ENCODE measurements at places on chromosomes 2 and 18. TPM values are rescaled to one million over a fixed set of nuclear protein-coding genes. Genes with fewer than 3 reads are reported as not detected.

- H3K27me3 ChIP-seq = peaks cover 21% of the 10 kb centered on the region
- H3K4me3 ChIP-seq = no peak overlapping the region
- DNase-seq = no peak
- H3K36me3 ChIP-seq = no peaks in the 10 kb centered on the region
- H3K27ac ChIP-seq = no peak overlapping the region
- no peaks in the 10 kb centered on the region for H3K4me1 ChIP-seq
Observed at GRCh38 chr18:31049189-31049588, 6.6 kb upstream of the DSC3 start.

DNA sequence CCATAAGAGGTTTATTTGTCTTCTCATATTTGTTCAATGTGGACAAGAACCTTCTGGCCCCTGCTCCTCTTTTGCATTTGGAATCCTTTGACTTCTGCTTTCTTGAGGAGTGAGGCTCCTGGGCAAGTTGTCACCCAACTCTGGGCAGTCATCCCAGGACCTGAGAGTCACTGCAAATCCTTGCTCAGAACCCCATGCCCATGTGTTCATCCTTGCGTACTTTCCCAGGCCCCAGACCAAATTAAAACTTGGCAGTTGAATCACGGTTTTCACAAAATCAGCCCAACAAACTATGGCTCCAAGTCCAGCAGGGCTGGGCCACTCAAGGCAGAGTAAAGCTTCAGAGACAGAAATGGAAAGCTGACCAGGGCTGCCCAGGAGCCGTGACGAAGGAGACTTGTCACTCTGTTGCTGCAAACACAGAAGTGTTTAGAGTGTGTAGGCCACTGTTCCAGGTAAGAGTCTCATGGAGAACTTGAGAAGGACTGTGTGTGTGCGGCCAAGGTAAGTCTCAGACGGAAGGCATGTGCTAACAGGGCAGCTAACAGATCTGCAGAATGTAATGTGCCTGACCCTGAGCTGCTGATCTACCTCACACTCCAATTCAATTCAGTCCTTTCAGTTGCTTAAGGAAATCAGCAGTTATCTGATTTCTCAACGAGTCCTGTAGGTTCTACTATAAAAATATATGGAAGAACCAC is 549.4 kb upstream of the HS6ST1 start:
- no peaks in the 10 kb centered on the region for H3K4me1 ChIP-seq
- DNase-seq = no peak
- no peak overlapping the region for H3K4me3 ChIP-seq

- peaks cover 6% of the 10 kb centered on the region for H3K27me3 ChIP-seq
- H3K4me1 ChIP-seq = no peaks in the 10 kb centered on the region
- DNase-seq = no peak
- no peak overlapping the region for H3K4me3 ChIP-seq
- no peaks in the 10 kb centered on the region for H3K36me3 ChIP-seq
Observed at GRCh38 chr18:48348739-48349138, 60.4 kb downstream of the ZBTB7C start.

- H3K4me3 ChIP-seq = no peak overlapping the region
- H3K36me3 ChIP-seq = no peaks in the 10 kb centered on the region
- H3K27ac ChIP-seq = no peak overlapping the region
- DNase-seq = no peak
- H3K27me3 ChIP-seq = no peaks in the 10 kb centered on the region
Observed at GRCh38 chr2:198807131-198807530, 650.6 kb downstream of the SATB2 start.

GRCh38 chr18:63040788-63041410 is 278.7 kb downstream of the BCL2 start:
- peak overlapping the region; percentile 1 for H3K27ac ChIP-seq
- H3K36me3 ChIP-seq = no peaks in the 10 kb centered on the region
- H3K27me3 ChIP-seq = no peaks in the 10 kb centered on the region
- H3K4me3 ChIP-seq = no peak overlapping the region
- DNase-seq = no peak

- no peak for DNase-seq
- no peak overlapping the region for H3K4me3 ChIP-seq
- H3K27me3 ChIP-seq = no peaks in the 10 kb centered on the region
- H3K36me3 ChIP-seq = no peaks in the 10 kb centered on the region
- no peak overlapping the region for H3K27ac ChIP-seq
- no peaks in the 10 kb centered on the region for H3K4me1 ChIP-seq
Observed at GRCh38 chr2:49037197-49037596, 117.1 kb downstream of the FSHR start.

DNA sequence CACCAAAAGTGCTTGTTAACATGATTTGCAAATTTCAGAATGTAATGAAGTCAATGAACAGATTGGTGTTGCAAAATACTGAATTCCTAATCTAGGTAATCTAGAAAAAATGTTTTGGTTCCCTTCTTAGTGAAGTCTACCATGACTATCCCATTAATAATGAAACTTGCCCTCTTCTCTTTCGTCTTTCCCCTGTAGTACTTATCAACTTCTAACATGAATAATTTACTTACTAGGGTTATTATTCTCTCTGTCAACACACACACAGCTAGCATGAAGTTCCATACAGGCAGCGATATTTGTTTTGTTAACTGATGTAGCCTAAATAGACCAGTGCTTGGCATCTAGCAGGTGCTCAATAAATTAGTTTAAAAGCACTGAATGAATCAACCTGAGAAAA is 160.2 kb downstream of the NCK2 start:
- no peaks in the 10 kb centered on the region for H3K27me3 ChIP-seq
- H3K4me1 ChIP-seq = peaks cover 69% of the 10 kb centered on the region
- no peak overlapping the region for H3K4me3 ChIP-seq
- H3K27ac ChIP-seq = peak overlapping the region; percentile 0

DNA sequence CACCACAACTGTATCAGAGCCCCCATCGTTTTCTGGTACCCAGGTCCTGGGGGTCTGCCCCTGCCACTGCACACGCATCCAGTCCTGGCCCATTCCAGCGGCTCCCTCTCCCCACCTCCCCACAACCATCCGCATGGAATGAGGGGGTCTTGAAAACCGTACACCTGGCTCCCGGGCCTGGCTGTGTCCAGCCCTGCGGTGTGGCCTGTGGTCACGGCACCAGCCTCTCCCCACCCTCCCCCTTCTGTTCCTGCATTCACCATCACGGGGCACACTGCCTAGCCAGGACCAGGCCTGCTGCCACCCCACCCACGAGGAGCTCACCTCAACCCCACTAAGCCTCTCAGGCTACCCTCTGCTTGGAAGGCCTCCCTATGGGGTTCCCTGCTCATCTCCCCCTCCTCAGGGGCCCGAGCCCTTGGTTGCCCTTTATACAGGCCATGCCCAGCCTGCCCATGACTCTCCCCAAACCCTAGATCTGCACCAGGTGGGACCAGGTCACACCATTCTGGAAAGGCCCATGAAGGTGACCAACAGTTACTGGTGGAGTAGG is 11.4 kb downstream of the GPR35 start:
- H3K4me3 ChIP-seq = no peak overlapping the region
- H3K27ac ChIP-seq = no peak overlapping the region
- peaks cover 15% of the 10 kb centered on the region for H3K36me3 ChIP-seq
- H3K4me1 ChIP-seq = no peaks in the 10 kb centered on the region
- DNase-seq = no peak

GRCh38 chr2:241935774-241936173 is 66.2 kb downstream of the RTP5 start:
- H3K36me3 ChIP-seq = peaks cover 7% of the 10 kb centered on the region
- no peak for DNase-seq
- no peak overlapping the region for H3K4me3 ChIP-seq

DNA sequence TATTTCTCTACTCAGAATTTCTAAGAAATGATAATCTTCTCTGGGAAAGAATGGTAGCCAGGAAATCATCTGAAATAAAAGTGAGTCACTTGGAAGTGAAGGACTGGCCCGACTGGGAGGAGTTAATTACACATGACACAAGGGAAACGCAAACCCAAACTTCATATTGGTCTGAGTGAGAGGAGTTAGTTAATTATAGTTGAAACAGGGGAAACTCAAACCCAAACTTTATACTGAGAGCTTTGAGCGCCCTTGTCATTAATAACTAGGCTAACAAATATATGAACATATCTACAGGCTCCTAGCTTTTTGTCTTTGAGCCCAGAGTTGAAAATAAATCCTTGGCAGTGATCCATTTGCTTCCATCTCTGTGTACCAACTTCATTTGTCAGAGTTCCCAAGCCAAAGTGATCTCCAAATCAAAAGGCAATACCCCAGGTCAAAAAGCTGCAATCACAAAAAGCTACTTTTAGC is 187.8 kb upstream of the COL3A1 start:
- no peaks in the 10 kb centered on the region for H3K36me3 ChIP-seq
- no peaks in the 10 kb centered on the region for H3K27me3 ChIP-seq
- no peaks in the 10 kb centered on the region for H3K4me1 ChIP-seq
- H3K27ac ChIP-seq = no peak overlapping the region
- no peak for DNase-seq
- no peak overlapping the region for H3K4me3 ChIP-seq

DNA sequence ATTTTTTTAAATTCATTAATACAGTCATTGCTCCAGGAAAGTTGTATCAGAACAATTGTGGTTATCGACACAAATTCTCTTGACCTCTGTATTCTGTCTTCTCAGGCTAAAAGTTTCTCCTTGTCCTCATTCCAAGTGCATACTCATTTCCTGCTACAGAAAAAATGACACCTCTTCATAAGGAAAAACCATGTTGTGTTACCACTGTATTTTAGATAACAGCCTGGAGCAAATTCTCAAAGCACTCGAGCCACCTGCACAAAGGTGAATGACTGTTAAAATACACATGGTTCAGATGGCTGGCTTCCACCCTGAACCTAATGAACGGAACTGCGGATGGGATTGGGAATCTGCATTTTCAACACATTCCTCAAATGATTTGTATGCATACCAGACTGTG is 586.5 kb downstream of the EPHA4 start:
- H3K36me3 ChIP-seq = no peaks in the 10 kb centered on the region
- no peak for DNase-seq
- no peaks in the 10 kb centered on the region for H3K4me1 ChIP-seq

LRRC30 gene
- total RNA-seq = not detected

ARHGEF33 gene
- 1.0 TPM for total RNA-seq

SULT1C4 gene
- total RNA-seq = not detected

VWA3B gene
- not detected for total RNA-seq

SCYGR4 gene
- total RNA-seq = not detected

CD8B2 gene
- 13.1 TPM for total RNA-seq

All from naive thymus-derived CD8-positive, alpha-beta T cell (primary cell).